ENCODE measurements at places on chromosomes 2 and 18. TPM values are rescaled to one million over a fixed set of nuclear protein-coding genes. Genes with fewer than 3 reads are reported as not detected.

Gene SRBD1
- 19.4 TPM for total RNA-seq

Gene MC2R
- total RNA-seq, result not detected

Gene GREB1
- total RNA-seq, result 1.1 TPM

Gene ITGA4
- total RNA-seq, result 24.1 TPM

Gene ANO7
- 1.2 TPM for total RNA-seq

Gene TANC1
- 101 TPM for total RNA-seq

Gene ZNF396
- 6.1 TPM for total RNA-seq

Gene FSIP2
- 0.79 TPM for total RNA-seq

Gene RASGRP3
- total RNA-seq, result 16.0 TPM

Gene MTA3
- total RNA-seq, result 19.3 TPM

Gene RSAD2
- total RNA-seq, result 11.3 TPM

Gene BCL11A
- 9.2 TPM for total RNA-seq

Gene MOCOS
- 3.1 TPM for total RNA-seq

Gene MATN3
- total RNA-seq, result 1.0 TPM

Gene MMADHC
- total RNA-seq, result 21.1 TPM

Gene EGR4
- total RNA-seq, result not detected

GRCh38 chr2:34664266-34664665 lies 1065.2 kb upstream of the FAM98A start:
- no peaks in the 10 kb centered on the region for H3K4me1 ChIP-seq
- no peaks in the 10 kb centered on the region for H3K36me3 ChIP-seq
- H3K27ac ChIP-seq, result no peak overlapping the region
- H3K4me3 ChIP-seq, result no peak overlapping the region
- no peak for DNase-seq

GRCh38 chr2:17263570-17263968 lies 254.7 kb downstream of the RAD51AP2 start:
- H3K4me3 ChIP-seq, result no peak overlapping the region
- no peak for DNase-seq
- H3K27ac ChIP-seq, result no peak overlapping the region
- H3K4me1 ChIP-seq, result no peaks in the 10 kb centered on the region
- H3K36me3 ChIP-seq, result no peaks in the 10 kb centered on the region
- H3K27me3 ChIP-seq, result no peaks in the 10 kb centered on the region

DNA sequence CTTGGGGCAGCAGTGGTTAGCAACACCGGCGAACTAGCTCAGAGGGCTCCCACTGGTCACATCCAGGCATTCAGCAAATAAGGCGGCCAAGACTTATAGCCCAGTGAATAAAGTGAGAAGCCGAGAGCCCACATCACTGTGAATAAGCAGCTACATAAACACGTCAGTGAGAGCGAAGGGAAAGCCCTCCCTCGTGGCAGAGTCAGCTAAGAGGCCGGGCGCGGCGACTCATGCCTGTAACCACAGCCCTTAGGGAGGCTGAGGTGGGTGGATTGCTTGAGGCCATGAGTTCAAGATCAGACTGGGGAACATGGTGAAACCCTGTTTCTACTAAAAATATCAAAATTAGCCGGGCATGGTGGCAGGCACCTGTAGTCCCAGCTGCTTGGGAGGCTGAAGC lies 5.2 kb downstream of the D2HGDH start:
- no peaks in the 10 kb centered on the region for H3K27me3 ChIP-seq
- no peak for DNase-seq
- H3K36me3 ChIP-seq, result peaks cover 14% of the 10 kb centered on the region
- H3K4me1 ChIP-seq, result peaks cover 10% of the 10 kb centered on the region

DNA sequence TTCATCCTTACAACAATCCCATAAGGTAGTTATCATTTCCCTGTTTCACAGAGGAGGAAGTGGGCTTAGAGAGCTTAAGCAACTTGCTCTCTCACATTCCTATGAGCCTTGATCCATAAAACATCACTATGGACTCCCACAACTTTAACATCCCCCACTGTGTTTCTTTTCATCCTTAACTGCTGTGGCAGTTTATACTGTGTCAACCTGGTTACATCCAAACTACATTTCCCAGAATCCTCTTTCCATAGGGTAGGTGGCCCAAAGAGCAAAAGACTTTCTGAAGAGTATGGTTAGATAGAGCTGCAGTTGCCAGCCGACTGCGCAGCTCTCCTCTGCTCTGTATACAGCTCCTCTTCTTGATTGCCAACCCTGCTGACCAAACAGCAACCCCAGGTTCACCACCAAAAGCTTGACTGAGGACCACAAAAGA lies 22.5 kb downstream of the MAP3K2 start:
- no peaks in the 10 kb centered on the region for H3K36me3 ChIP-seq
- peaks cover 6% of the 10 kb centered on the region for H3K4me1 ChIP-seq
- H3K27me3 ChIP-seq, result no peaks in the 10 kb centered on the region
- H3K4me3 ChIP-seq, result no peak overlapping the region

- H3K27me3 ChIP-seq, result no peaks in the 10 kb centered on the region
- no peak for DNase-seq
Measured at GRCh38 chr2:12716032-12716281, 779 bp upstream of the TRIB2 start.

GRCh38 chr2:223724861-223725260 lies 112.5 kb downstream of the AP1S3 start:
- no peaks in the 10 kb centered on the region for H3K27me3 ChIP-seq
- no peak overlapping the region for H3K27ac ChIP-seq
- no peak for DNase-seq
- H3K4me1 ChIP-seq, result no peaks in the 10 kb centered on the region

DNA sequence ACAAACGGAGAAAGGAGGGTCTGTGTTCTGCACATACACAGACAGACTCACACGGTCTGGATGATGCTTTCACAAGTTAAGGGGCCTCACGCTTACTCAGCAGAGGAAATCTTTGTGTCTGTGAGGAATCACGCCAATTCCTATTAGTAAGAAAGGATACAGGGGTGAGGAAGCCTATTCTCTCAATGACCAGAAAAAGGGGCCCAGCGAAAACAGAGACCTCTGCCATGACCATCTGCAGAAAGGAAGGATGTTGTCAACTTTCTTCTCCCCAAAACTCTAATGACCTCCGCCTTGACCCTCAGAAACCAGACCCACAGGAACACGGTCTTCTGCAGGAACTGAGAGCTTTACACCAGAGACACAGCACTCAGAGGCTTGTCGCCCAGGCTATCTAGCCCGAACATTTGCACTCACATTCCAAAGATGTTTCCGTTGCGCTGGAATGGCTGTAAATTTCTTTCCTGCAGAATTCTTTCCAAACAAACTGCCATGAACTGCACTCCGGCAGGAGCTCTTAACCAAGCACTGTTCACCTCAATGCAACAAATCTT lies 186.3 kb downstream of the TCF4 start:
- H3K36me3 ChIP-seq, result no peaks in the 10 kb centered on the region
- H3K27ac ChIP-seq, result peak overlapping the region; percentile 59
- peak overlapping the region; percentile 23 for H3K4me3 ChIP-seq
- H3K4me1 ChIP-seq, result peaks cover 24% of the 10 kb centered on the region

GRCh38 chr2:48380989-48381625 lies 148.8 kb upstream of the STON1 start:
- no peaks in the 10 kb centered on the region for H3K36me3 ChIP-seq
- H3K4me1 ChIP-seq, result no peaks in the 10 kb centered on the region
- no peak overlapping the region for H3K4me3 ChIP-seq
- H3K27me3 ChIP-seq, result no peaks in the 10 kb centered on the region

- no peak overlapping the region for H3K4me3 ChIP-seq
- H3K36me3 ChIP-seq, result no peaks in the 10 kb centered on the region
- no peaks in the 10 kb centered on the region for H3K4me1 ChIP-seq
Measured at GRCh38 chr2:78644854-78645253, 380.6 kb upstream of the REG3G start.

DNA sequence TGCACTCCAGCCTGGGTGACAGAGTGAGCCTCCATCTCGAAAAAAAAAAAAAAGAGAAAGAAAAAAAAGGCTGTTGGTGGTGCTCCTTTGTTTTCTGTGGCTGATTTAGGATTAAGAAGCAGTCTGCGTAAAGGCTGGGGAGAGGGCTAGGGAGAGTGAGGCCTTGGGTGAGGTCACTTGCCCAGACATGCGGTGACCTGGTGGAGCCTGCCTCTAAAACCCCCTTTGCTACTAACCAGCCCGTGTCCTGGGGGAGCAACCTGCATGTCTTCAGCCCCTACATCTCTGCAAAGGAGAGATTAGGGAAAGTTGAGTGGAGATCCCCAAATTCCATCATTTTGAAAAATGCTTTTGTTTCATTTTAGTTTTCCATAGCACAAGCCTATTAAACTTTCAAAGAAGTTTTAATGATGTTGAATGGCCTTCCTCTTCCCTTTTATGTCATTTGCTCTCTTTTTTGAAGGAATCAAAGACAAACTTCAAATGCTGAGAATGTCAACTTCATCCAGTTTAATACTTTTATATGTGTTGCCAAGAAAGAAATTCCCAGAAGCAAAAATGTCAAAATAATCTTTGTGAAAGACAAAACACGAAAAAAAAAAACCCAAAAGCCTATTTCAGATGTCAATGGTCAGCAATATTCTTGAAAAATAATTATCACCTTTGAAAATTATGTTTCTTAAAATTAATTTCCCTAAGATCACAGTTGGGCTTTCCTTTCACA lies 38.9 kb upstream of the RALBP1 start:
- peaks cover 3% of the 10 kb centered on the region for H3K4me1 ChIP-seq
- H3K27me3 ChIP-seq, result no peaks in the 10 kb centered on the region
- H3K36me3 ChIP-seq, result no peaks in the 10 kb centered on the region

GRCh38 chr18:68742206-68742605 lies 27.3 kb upstream of the TMX3 start:
- no peak for DNase-seq
- H3K36me3 ChIP-seq, result no peaks in the 10 kb centered on the region
- H3K4me3 ChIP-seq, result no peak overlapping the region
- no peaks in the 10 kb centered on the region for H3K27me3 ChIP-seq
- H3K4me1 ChIP-seq, result no peaks in the 10 kb centered on the region

- no peak overlapping the region for H3K27ac ChIP-seq
- H3K4me3 ChIP-seq, result no peak overlapping the region
- DNase-seq, result no peak
Measured at GRCh38 chr2:164657129-164657528, 35.8 kb upstream of the GRB14 start.

- DNase-seq, result no peak
- H3K27me3 ChIP-seq, result no peaks in the 10 kb centered on the region
- H3K27ac ChIP-seq, result no peak overlapping the region
- peaks cover 31% of the 10 kb centered on the region for H3K4me1 ChIP-seq
Measured at GRCh38 chr2:101770726-101771125, 73.2 kb downstream of the MAP4K4 start.

DNA sequence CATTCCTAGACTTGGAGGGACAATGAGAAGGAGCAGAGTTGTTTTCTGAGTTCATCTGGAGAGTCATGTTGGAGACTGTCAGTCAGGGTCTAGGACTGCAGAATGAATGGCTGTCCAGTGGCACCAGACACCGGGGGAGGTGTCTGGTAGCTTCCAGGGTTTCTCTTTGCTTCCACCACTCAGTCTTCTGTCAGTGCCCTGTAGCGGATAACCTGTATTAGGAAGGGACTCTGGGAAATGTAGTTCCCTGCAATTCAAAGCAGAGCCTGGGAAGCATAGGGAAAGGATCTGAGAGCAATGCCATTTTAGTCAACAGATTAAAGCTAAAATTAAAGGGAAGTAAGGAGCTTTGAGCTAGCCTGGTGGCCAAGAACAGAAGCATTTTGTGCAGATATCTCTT lies 257.9 kb downstream of the THSD7B start:
- no peak overlapping the region for H3K27ac ChIP-seq
- H3K36me3 ChIP-seq, result no peaks in the 10 kb centered on the region
- H3K4me1 ChIP-seq, result no peaks in the 10 kb centered on the region
- no peak for DNase-seq
- H3K27me3 ChIP-seq, result no peaks in the 10 kb centered on the region
- H3K4me3 ChIP-seq, result no peak overlapping the region

DNA sequence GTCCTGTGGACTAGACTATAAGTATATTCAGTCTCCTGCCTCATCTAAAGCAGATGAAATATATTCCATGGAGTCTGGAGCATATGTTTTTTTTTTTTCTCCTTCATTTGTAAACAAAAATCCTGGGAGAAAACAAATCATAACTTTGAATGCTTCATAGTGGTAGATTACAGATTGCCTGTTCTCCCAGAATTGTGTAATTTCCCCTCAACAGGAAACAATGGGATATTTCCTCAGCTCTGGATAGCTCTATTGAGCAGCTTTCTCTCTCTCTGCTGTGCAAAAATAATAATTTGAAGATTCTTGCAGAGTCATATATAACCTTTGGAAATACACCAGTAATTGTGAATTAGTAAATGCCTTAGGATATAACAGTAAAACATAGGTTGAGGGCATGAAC lies 1406.6 kb upstream of the ACVR2A start:
- H3K27ac ChIP-seq, result no peak overlapping the region
- no peak for DNase-seq
- no peaks in the 10 kb centered on the region for H3K27me3 ChIP-seq
- H3K36me3 ChIP-seq, result no peaks in the 10 kb centered on the region
- no peaks in the 10 kb centered on the region for H3K4me1 ChIP-seq

- no peaks in the 10 kb centered on the region for H3K4me1 ChIP-seq
- no peak overlapping the region for H3K4me3 ChIP-seq
- no peak overlapping the region for H3K27ac ChIP-seq
Measured at GRCh38 chr2:66084948-66085590, 349.9 kb upstream of the MEIS1 start.

GRCh38 chr2:25692143-25692542 lies 18.8 kb upstream of the DTNB start:
- no peak for DNase-seq
- H3K4me3 ChIP-seq, result no peak overlapping the region
- H3K27ac ChIP-seq, result no peak overlapping the region
- no peaks in the 10 kb centered on the region for H3K4me1 ChIP-seq
- H3K27me3 ChIP-seq, result no peaks in the 10 kb centered on the region

DNA sequence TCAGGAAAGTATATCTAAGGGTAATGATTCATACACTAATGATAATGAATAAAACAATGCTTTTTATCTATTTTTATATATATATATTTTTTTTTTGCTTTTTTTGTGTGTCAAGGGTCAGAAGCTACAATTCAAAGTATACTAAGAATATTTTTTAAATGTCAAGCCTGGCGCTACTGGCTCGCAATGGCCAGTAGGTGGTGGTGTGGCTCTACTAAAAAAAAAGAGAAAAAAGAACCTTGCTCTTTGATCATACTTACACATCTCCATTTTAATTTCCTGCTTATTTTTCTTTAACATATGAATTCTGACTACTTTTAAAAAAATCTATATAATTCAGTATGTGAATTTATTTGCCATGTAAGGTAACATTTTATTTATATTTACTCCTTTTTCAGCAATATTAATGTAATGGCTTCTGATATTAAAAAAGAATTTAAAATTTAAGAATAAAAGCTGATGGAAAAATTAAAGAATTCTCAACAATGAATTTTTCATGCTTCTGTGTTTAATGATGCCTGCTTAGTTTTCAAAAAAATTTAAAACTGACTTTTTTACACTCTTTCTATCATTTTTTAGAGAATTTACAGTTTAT lies 232.9 kb downstream of the GULP1 start:
- H3K4me1 ChIP-seq, result no peaks in the 10 kb centered on the region
- H3K4me3 ChIP-seq, result no peak overlapping the region

- H3K27ac ChIP-seq, result no peak overlapping the region
- no peak for DNase-seq
- no peaks in the 10 kb centered on the region for H3K4me1 ChIP-seq
- H3K4me3 ChIP-seq, result no peak overlapping the region
- no peaks in the 10 kb centered on the region for H3K27me3 ChIP-seq
Measured at GRCh38 chr2:122565364-122565763, 809.9 kb downstream of the TSN start.
